ENCODE measurements at places on chromosomes 5 and 9.

- DNase-seq: no peak
Measured at GRCh38 chr9:99595796-99596195, 225.9 kb upstream of the NR4A3 start.

- DNase-seq: no peak
Measured at GRCh38 chr9:100309992-100310391, 42.8 kb downstream of the TEX10 start.

DNA sequence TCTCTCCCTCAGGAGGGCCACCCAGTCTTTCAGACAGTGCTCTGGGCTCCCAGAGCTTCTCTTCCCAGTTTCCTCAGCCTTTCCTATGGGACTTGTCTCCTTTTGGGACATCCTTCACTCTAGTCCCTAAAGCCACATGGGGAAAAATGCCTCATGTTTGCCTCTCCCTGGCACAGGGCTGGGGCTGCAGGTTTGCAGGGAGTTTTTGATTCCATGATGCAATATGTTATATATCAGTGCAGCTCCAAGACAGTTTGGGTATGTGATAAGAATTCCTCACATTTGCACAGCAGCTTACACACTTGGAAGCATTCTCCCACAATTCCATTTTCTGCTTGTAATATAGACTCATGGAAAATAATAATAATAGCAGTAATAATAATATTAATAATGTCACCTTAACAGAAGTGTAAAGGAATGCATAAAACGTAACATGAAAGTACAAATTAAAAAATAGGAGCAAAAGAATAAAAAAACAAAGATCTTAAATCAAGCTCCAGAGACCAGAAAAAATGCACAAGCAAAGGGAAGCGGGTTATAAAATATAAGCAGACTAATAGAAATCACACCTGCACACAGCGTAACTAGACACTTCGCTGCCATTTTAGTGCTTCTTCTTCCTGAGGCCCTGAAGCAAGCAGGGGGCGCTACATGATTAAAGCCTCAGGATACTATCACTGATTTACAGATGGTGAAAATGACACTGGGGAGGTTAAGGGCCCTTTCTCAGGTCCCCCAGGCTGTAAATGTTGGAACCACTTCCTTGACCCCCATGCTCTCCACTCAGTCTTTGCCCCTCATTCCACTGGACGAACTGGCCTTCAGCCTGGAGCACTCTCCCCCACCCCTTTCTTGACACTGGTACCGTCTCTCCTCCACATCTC is 70.0 kb upstream of the IL17B start:
- DNase-seq: peak; percentile 54

DNA sequence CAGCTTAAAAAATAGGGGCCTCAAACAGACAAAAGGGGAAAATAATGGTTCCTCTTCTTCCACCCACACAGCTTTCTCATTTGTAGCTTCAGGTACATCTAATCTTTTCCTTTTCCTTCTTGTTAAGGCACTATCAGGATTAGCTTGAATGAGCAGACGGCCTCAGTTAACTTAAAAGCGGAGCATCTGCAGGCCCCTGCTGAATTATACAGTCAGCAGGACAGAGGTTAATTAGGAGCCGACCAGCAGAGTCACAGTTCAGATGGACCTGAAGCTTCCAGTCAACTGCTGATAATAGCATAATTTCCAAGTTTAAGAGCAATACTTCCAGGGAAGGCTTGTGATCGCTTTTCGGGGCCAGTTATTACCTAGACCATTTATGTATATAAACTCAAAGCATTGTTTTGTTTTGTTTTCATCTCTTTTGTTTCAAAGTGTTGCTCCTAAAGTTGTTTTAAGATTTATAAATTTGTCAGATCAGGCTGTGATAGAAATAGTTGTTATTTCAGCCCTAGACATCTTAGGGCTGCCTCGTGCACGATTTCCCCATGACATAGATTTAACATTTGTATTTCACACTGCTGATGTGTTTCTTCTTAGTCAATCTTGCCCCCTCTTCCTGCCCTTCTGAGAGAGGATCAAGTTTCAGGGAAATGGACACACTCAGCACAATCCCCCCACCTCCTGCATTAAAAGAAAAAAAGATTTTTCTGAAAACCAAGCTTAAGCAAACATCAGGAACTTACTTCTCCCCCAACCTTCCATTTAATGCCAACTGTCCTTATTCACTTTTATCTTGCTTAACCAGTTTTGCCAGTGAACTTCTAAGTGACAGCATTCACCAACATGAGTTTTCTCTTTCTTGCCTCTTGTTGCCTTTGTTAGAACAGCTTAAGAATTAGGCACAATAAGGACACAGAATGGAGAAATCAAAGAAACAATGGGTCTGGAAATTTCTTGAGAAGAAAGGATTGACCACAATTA is 449.8 kb downstream of the ARHGEF28 start:
- DNase-seq: no peak

DNA sequence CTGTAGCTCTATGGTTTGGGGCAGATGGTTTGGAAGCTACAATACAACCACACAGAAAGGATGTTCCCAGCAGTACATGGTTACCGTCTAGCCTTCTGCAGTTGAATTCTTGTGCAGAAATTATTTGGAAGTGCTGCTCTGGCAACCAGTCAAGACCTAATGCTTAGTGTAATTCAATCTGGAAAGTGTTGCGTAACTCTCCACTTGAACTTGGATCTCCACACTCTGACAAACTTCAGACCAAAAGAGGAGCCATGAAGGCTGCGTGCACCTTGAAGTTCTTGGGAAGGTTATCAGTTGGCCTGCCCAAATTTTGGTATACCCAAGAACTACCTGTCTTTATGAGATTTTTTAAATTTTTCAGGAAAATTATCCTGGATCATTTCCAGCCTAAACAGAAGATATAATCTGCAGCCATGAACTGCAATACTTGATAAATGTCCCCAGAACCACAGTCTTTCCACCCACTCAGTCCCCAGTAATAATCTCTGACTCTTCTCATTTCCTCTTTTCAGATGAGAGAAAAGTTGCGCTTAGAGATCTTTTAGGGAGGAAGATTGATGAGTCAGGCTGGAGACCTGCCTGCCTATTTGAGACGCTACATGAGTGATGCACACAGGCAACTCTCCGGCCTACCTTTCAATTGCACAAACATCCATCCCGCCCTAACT is 159.9 kb downstream of the FANCC start:
- DNase-seq: no peak

GRCh38 chr5:124132843-124133242 is 613.6 kb downstream of the ZNF608 start:
- no peak for DNase-seq

DNA sequence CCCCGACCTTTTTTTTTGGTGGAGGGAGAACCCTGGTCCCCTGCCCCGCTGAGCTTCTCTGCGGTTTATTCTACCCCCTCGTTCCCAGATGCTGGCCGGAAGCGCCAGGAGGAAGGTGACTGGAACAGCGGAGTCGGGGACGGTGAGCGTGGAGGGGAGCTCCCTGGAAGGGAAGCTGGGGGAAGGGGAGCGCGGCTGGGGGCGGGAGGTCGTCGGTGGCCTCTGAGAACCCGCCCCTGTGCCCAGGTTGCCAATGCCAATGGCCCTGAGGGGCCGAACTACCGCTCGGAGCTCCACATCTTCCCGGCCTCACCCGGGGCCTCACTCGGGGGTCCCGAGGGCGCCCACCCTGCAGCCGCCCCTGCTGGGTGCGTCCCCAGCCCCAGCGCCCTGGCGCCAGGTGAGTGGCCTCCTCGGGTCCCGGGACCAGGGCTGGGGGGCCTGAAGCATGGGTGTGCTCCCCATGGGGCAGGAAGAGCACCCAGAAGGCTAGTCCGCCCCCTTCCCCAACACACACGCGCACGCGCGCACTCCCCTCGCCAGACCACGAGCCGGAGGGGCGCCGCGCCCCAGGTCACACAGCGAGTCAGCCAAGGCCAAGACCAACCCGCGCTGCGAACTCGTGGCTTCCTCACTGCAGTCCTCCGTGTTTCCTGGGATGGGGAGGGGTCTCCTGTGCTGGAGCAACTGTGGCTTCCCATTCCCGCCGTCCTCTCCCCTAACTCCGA is 10.6 kb downstream of the MYOZ3 start:
- no peak for DNase-seq

DNA sequence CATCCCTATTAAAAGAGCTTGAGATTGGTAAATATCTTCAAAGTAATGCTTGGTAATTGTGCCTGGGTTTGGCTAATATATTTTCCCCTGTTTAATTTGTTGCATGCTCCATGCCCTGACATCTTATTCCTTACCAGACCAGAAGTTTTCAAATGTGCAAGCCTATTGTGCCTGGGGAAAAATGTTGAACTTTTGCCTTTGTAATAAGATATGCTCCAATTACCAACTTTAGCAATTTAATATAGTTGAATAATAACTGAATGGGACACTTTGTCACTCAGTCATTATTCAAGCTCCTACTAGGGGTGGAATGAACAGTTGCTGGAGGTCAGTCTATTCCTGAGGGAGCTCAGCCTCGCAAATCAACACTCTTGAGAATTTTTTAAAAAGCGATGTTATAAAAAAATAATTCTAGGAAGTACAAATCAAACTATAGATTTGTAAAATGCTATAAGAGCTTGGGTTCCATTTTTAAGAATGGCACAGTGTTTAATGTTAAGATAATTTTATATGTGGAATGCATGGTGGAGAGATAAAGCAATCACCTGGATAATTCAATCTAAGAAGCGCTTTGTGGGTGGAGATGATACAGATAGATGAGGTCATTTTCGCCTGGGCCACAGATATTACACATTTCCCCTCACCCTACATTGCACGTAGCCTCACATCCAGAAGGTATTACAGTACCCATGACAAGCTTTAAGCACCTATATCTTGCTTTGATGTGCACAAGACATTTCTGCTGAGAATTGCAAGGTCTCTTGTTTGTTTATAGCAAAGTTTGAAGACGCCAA is 231.8 kb downstream of the PIK3R1 start:
- no peak for DNase-seq

GRCh38 chr5:161691911-161692310 is 6.4 kb downstream of the GABRA6 start:
- no peak for DNase-seq

Measured in dermis blood vessel endothelial cell (primary cell).